Activated effector memory CD4-positive, alpha-beta T cell treated with anti-CD3 and anti-CD28 coated beads, Interleukin-2, amount 50 U/mL, for 16 hours (primary cell): ENCODE measurements at places on chromosomes 13 and 19.

DNA sequence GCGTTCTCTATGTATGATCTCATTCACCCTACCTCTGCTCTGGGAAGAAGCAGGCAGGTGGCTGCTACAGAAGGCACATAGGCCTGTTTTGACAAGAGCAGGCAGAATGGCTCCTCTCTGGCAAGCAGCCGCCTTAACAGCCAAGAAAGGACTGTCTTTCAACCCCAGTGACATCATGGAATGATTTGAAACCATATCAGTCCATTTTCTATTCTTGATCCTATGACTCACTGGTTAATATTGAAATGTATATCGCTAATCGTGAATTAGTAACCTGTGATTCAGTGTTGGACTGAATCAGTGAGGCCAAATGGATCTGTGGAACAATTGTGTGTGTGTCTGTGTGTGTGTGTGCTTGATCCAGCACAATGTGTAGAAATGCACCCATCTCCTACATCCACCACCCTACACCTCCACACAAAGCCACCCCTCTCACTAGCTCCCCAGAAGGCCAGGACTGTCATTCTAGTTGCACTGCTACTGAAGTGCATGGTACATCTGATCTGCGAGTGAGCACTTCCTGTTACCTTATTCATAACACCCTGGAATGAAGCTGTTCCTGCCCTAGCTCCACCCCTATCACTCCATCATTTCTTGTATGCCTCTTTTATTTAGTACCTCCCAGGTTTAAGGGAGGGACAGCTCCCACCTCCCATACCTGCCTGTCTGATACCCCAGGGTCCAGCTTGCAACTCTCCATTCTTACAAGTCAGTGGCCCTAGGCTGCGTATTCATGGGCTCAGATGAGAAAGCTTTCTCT, 460.0 kb downstream of the FOXO1 start:
- DNase-seq, result peak; percentile 74

- DNase-seq, result peak; percentile 78
Observed at GRCh38 chr19:17450264-17451075, 2.0 kb upstream of the TMEM221 start.

GRCh38 chr19:40567040-40567749, 9.5 kb upstream of the SHKBP1 start:
- no peak for DNase-seq

DNA sequence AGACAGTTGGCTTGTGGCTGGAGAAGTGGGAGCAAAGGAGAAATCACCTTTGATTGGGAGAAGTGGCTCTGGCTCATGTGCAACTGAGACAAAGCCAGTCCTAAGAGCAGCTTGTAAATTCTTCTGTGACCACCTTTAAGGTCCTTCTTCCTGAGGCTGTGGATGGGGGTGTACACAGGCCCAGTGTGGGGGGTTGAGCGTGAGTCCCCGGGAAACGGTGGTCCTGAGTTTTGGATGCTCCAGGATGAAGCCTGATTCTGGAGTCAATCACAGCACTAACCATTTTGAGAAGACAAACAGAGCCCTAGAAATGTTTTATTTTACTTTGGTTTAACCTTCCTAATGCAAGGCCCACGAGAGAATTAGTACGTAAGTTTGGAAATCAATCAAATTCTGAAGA, 3.9 kb upstream of the CEBPA start:
- DNase-seq, result no peak

DNA sequence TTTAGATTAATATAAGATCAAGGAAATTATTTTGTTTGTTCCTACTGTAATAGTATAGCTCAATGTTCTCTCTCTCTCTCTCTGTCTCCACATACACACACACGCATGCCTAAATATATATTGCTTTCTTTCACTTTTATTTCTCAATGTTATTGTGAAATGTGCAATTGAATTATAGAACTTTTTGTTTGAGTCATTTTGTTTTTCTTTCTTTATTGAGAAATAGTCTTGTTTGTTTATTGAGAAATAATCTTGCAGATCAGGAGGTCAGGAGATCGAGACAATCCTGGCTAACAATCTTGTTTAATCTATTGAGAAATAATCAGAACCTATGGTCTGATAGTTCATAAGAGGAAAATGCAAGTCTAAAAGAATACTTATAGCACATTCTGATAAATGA, 1581.3 kb downstream of the EFNB2 start:
- no peak for DNase-seq

DNA sequence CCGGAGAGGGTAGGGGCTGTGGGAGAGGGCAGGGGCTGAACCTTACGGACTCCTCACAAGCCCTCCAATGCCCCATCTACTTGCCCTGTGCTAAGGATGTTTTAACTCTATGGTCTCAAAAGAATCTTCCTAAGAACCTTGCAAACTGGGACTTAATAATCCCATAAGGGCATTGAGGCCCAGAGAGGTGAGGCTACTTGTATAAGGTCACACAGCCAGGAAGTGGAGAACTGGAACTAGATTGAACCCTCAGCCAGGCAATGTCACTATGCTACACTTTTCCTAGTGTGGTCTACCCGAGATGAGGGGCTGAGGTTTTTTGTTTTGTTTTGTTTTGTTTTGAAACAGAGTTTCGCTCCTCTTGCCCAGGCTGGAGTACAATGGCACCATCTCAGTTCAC, 10.5 kb upstream of the APOC4 start:
- DNase-seq, result no peak

GRCh38 chr13:112966776-112967175, 2.2 kb upstream of the MCF2L start:
- no peak for DNase-seq

GRCh38 chr13:25778808-25779305, 273.0 kb downstream of the SHISA2 start:
- no peak for DNase-seq

GRCh38 chr13:95221971-95222732, 79.1 kb downstream of the ABCC4 start:
- DNase-seq, result no peak

- DNase-seq, result no peak
Observed at GRCh38 chr13:26946684-26947343, 186.2 kb upstream of the GPR12 start.

GRCh38 chr13:19158526-19159174, 23.0 kb downstream of the TUBA3C start:
- no peak for DNase-seq

- DNase-seq, result no peak
Observed at GRCh38 chr13:106355866-106356265, 179.6 kb downstream of the EFNB2 start.

- no peak for DNase-seq
Observed at GRCh38 chr19:11399667-11400066, 15.6 kb upstream of the EPOR start.

DNA sequence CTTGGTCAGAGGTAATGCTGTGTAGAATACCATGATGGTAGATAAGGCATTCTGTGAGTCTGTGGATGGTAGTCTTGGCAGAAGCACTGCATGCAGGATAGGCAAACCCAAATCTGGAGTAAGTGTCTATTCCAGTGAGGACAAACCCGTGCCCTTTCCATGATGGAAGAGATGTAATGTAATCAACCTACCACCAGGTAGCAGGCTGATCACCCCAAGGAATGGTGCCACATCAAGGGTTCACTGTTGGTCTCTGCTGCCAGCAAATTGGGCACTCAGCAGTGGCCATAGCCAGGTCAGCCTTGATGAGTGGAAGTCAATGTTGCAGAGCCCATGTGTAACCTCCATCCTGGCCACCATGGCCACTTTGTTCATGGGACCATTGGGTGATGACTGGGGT, 155.0 kb downstream of the RAP2A start:
- no peak for DNase-seq

DNA sequence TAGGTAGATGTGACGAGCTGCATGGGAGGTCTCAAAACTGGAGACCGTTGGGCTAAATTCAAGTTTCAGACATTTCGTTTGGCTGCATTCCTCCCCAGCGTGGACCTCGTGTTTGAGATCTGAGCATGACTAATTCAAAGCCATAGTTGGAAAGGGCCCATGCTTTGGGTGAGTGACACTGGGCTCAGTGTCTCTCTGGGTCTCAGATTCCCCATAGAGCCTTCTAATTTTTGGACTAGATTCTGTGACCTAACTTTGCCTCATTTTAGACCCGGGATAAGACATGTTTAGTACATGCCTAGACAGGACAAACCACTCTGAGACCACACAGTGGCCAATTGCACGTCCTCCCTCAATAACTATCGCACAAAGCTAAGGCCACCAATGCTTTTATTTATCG, 16.6 kb downstream of the CKM start:
- no peak for DNase-seq

GRCh38 chr13:105660561-105660960, 874.9 kb downstream of the EFNB2 start:
- DNase-seq, result no peak

- no peak for DNase-seq
Observed at GRCh38 chr13:50353651-50354415, 338.6 kb downstream of the KCNRG start.

- peak; percentile 74 for DNase-seq
Observed at GRCh38 chr19:51354742-51355148, 11.4 kb downstream of the ETFB start.

DNA sequence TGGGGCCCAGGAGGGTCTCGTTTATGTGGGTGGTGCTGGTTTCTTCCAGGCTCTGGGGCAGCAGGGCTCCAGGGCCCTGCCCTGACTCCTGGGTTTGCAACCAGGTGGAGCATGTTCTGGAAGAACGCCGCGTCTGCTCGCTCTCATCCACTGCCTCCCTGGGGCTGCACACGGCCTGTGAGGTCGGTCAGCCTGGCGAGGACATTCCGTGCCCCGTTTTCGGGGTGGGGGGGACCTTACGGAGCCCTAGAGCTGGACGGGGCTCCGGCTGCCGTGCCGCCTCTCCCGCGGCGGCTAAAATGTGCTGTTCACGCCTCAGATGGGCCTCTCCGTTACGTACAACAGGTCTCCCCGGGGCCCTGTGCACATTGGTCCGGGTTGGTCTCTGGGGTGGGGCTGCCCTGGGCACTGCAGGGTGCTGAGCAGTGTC, 3.3 kb downstream of the GNA11 start:
- DNase-seq, result no peak

GRCh38 chr19:43464134-43464775, 1.2 kb downstream of the LYPD3 start:
- DNase-seq, result peak; percentile 92

DNA sequence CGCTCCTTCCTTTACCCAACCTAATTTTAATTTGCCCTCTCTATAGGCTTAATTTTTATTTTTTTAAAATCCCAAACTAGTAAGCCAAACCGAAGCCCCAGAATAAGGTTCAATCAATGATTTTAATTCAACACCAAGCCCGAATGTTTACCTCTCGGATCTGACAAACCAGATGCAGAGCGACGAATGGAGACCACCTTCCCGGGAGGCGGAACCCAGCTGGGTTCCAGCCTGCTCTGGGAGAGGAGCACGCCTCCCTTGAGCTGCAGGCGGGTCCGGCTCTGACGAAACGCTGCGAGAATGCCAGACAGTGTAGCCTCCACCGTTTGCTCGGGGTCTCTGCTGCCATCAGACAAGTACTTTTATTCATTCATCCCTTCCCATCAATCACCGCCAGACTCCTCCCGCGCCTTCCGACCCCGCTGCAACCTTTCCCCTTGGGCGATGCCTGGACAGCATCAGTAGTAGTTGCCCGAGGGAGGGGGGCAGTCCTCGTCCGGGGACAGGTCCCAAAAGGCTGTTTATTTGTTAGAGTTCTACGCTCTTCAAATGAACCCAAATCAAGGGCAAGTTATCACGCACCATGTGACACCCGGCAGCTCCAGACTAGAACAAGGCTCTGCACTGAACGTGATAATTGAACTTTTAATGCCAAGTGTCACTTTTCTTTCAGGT, 752 bp upstream of the EDNRB start:
- DNase-seq, result no peak

GRCh38 chr19:16417660-16418596, 53.8 kb downstream of the EPS15L1 start:
- DNase-seq, result peak; percentile 86

- no peak for DNase-seq
Observed at GRCh38 chr19:1551068-1552040, 16.8 kb downstream of the MEX3D start.

GRCh38 chr19:13705928-13706447, 58.3 kb upstream of the MRI1 start:
- DNase-seq, result no peak

GRCh38 chr13:110627761-110628476, 12.6 kb downstream of the NAXD start:
- DNase-seq, result no peak

GRCh38 chr19:19451429-19452242, 46.2 kb downstream of the GATAD2A start:
- peak; percentile 70 for DNase-seq

- no peak for DNase-seq
Observed at GRCh38 chr13:19150226-19150625, 31.4 kb downstream of the TUBA3C start.

DNA sequence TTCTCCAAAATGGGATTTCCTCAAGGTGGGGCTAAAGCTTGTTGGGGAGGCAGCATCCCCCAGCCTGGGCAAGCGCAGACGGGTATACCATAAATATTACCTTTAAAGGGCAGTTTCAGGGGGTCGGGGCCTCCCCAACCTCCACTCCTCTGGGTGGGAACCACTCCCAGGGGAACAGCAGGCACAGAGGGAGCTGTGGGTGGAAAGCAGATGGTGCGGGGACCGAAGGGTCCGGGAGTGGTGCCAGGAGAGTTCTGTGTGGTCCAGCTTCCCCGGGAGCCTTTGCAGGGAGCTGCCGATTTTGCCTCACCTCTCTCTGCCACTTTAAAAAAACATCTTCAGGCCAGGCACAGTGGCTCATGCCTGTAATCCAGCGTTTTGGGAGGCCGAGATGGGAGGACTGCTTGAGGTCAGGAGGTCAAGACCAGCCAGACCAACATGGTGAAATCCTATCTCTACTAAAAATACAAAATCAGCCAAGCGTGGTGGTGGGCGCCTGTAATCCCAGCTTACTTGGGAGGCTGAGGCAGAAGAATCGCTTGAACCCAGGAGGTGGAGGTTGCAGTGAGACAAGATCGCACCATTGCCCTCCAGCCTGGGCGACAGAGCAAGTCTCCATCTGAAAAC, 5.5 kb downstream of the MAST3 start:
- no peak for DNase-seq

DNA sequence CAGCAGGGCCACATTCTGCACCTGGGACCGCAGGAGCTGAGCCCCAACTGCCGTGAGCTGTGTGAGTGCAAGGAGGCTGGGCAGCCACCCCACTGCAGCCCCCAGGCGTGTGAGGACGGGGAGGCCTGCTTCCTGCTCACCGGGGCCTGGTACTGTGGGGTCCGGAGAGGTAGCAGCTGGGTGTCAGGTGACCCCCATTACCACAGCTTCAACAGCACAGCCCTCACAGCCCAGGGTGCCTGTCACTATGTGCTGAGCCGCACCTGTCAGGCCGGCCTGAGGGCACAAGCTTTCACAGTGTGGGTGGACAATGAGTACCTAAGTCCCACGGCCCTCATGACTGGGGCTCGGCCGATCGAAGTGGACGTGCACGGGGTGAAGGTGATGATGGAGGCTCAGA, 35.8 kb upstream of the FXYD3 start:
- DNase-seq, result no peak
